ENCODE measurements at places on chromosomes 13 and 19.

- H3K27ac ChIP-seq = peak overlapping the region; percentile 18
- no peaks in the 10 kb centered on the region for H3K36me3 ChIP-seq
- no peak overlapping the region for H3K4me3 ChIP-seq
- peaks cover 28% of the 10 kb centered on the region for H3K4me1 ChIP-seq
- no peak for DNase-seq
These were observed 51.0 kb downstream of the WDFY2 start for GRCh38 chr13:51635137-51635878.

GRCh38 chr19:14433554-14434501, 722 bp downstream of the PKN1 start:
- peak overlapping the region; percentile 72 for H3K27ac ChIP-seq
- peak; percentile 50 for DNase-seq
- peak overlapping the region; percentile 61 for H3K4me3 ChIP-seq
- no peaks in the 10 kb centered on the region for H3K36me3 ChIP-seq
- H3K27me3 ChIP-seq = no peaks in the 10 kb centered on the region

DNA sequence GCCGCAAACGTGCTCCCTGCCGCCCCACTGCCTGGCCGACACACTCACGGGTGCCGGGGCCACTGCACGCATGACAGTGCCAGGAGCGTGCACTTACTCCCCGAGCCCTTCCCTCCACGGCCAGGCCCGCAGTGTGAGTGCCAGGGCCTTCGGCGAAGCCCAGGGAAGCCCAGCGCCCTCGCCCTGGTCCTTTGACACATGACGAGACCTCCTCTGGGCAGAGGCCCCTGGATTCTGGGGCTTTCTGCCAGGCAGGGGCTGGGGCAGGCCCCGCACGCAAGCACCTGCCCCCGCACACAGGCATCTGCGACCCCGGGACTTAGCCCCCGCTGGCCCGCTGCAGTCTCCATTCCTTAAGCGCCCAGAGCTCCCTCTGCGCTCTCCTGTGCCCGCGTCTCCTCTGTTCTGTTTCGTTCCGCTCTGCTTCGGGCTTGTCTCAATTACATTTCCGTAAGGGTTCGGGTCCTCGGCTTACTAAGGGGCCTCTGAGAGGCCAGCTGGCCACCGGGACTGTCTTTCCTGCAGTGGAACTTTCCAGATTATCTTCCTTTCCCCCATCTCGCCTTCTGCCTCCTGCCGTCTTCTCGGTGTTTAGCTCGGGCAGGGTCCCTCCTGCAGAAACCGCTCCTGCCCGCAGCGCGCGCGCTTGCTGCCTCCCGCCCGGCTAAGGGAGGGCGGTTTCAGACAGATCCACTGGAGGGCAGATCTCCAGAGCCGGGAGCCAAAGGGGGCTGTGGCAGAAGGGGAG, 98.8 kb downstream of the ING1 start:
- H3K36me3 ChIP-seq = no peaks in the 10 kb centered on the region
- no peak overlapping the region for H3K4me3 ChIP-seq
- no peaks in the 10 kb centered on the region for H3K27me3 ChIP-seq
- peaks cover 6% of the 10 kb centered on the region for H3K4me1 ChIP-seq

GRCh38 chr19:6088602-6089049, 21.7 kb downstream of the RFX2 start:
- peaks cover 20% of the 10 kb centered on the region for H3K4me1 ChIP-seq
- no peak overlapping the region for H3K4me3 ChIP-seq
- H3K27me3 ChIP-seq = no peaks in the 10 kb centered on the region
- no peaks in the 10 kb centered on the region for H3K36me3 ChIP-seq
- no peak for DNase-seq
- H3K27ac ChIP-seq = no peak overlapping the region

- H3K36me3 ChIP-seq = no peaks in the 10 kb centered on the region
- DNase-seq = no peak
- H3K27ac ChIP-seq = no peak overlapping the region
- no peak overlapping the region for H3K4me3 ChIP-seq
These were observed 211.9 kb downstream of the NALCN start for GRCh38 chr13:101204270-101205020.

DNA sequence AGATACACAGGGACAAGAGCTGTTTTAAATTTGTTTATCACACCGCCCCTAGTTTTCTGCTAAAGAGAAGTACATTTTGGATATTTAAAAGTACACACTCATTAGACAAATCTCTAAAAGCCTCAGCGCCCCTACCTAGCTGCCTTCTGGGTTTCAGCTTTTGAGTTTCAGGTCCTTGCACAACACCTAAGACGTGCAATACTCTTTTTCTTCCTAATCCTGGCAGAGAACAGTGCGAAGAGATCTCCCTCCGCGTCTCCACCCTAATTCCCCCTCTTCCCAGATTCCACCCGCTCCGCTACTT, 421 bp upstream of the KLF5 start:
- peaks cover 11% of the 10 kb centered on the region for H3K27me3 ChIP-seq
- H3K27ac ChIP-seq = no peak overlapping the region
- H3K4me1 ChIP-seq = peaks cover 19% of the 10 kb centered on the region

- H3K4me3 ChIP-seq = no peak overlapping the region
- no peaks in the 10 kb centered on the region for H3K27me3 ChIP-seq
- DNase-seq = no peak
- H3K36me3 ChIP-seq = no peaks in the 10 kb centered on the region
These were observed 1.6 kb downstream of the KIR3DL1 start for GRCh38 chr19:54817670-54818536.

DNA sequence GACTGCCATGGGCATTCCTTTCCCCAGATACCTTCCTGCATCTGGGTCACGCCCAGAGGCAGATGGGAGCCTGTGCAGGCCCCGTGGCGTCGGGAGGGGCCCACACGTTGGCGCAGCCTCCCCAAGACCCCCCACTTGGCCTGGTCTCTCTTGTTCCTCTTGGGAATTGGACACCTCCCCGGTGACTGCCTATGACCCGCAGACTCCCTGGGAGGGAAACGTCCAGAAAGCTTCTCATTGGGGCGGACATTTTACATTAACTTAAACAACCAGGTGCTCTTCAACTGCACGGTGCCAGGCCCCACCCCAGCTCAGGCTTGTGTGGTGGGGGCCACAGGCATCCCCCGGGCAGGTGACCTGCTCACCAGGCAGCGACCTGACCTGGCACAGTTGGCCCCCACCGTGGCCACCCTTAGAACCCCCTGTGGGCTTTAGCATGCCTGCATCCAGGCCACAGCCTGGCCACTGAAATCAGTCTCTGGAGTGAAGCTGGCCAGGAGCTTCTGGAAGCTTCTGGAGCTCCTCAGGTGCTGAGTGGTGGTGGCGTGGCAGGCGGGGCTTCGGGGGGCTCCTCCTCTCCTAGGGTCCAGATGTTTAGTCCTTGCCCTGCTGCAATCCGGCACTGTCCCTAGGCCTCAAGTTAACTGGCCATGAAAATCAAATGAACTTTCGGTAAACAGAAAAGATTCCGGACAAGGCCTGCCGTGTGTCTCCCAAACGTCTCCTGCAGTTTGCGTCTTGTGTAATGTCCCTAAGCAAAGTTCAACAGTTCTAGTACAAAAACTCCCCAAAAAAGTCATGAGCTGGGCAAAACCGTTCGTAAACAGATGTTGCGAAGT, 8.5 kb upstream of the PROZ start:
- no peaks in the 10 kb centered on the region for H3K36me3 ChIP-seq
- peaks cover 23% of the 10 kb centered on the region for H3K4me1 ChIP-seq
- H3K27me3 ChIP-seq = no peaks in the 10 kb centered on the region
- no peak for DNase-seq

- no peaks in the 10 kb centered on the region for H3K36me3 ChIP-seq
- H3K27ac ChIP-seq = no peak overlapping the region
- no peak overlapping the region for H3K4me3 ChIP-seq
- H3K27me3 ChIP-seq = no peaks in the 10 kb centered on the region
These were observed 401.2 kb downstream of the IRS2 start for GRCh38 chr13:109385242-109385560.

GRCh38 chr19:33219261-33219815, 6.3 kb downstream of the SLC7A10 start:
- H3K4me1 ChIP-seq = no peaks in the 10 kb centered on the region
- no peak for DNase-seq
- H3K27me3 ChIP-seq = peaks cover 6% of the 10 kb centered on the region
- no peaks in the 10 kb centered on the region for H3K36me3 ChIP-seq
- no peak overlapping the region for H3K4me3 ChIP-seq
- H3K27ac ChIP-seq = no peak overlapping the region

DNA sequence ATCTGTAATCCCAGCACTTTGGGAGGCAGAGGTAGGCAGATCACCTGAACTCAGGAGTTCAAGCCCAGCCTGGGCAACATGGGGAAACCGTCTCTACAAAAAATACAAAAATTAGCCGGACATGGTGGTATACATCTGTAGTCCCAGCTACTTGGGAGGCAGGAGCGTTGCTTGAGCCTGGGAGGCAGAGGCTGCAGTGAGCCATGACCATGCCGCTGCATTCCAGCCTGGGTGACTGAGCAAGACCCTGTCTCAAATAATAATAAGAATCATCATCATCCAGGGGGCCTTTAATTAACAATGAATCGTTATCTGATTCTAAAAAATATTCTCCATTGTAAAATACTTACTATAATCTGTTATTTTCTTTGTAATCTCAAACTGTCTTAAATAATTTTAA, 283.4 kb downstream of the DACH1 start:
- no peak for DNase-seq
- H3K4me1 ChIP-seq = no peaks in the 10 kb centered on the region
- no peaks in the 10 kb centered on the region for H3K36me3 ChIP-seq

DNA sequence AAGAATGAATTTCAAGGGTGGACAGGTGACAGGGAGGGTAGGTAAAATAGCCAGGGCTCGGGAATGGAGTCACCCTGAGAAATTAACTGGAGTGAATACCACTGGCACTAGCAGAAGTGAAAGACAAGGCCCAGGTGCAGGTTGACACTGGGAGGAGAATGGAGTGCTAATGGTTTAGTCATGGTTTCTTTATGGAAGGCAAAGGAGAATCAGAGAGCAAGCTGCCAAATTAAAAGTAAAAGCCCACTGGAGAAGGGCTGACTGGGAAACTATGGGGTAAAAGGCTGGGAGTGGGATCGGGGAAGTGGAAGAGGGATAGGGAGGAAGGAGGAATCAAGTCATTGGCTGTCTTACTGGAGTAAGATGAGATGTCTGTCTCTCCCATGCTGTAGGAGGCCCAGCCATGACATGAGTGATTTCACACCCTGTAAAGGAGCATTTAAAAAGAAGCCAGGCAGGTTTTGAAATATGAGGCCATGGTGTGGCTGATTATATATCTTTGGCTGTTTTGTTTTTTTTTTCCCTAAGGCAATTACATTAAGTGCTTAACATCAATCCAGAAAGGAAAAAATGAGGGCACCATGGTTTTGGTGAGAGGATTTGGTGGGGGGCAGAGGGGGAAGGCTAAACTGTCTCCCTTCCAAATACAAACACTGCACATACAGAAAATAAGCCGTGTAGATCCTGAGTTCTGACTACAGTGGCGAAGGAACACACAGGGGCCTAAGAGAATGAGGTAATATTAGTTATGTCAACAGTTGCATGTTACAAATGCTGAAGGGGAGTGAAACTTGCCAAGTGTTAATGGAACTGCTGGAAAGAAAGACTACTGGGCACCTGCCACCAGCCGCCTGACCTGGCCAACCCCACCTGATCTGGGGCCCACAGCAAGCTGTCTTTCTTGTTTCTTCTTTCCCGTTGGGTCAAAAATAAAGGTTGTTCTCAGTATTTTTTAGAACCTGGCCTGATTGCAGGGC, 183.5 kb upstream of the TSC22D1 start:
- no peak for DNase-seq
- H3K4me1 ChIP-seq = no peaks in the 10 kb centered on the region
- H3K27me3 ChIP-seq = no peaks in the 10 kb centered on the region
- no peak overlapping the region for H3K4me3 ChIP-seq
- no peaks in the 10 kb centered on the region for H3K36me3 ChIP-seq

DNA sequence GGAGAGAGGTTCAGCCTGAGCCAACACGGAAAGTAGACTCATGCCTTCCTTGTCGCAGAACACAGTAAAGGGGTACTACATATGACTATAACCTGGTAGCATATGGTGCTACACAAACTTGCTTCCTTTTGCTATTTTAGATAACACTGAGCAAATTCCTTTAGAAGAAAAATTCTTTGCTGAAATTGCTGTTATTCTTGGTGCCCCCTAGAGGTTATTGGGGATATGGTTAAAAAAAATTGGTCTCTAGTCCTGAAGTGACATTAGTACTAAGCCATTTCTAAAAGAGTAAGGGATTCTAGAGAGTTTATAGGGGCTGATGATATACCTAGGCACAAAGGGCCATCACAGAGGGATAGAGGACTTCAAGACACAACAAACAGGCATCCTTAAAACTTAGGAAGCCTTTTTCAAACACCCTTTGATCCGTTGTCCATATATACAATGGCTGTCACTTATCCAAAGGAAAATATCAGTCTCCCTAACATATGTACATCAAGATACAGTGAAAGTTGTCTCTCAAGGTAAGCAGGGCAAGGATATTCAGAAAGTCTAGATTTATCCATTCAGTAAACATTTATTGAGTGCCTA, 13.9 kb upstream of the HS6ST3 start:
- no peak overlapping the region for H3K27ac ChIP-seq
- H3K4me1 ChIP-seq = no peaks in the 10 kb centered on the region
- DNase-seq = no peak
- no peak overlapping the region for H3K4me3 ChIP-seq
- H3K36me3 ChIP-seq = no peaks in the 10 kb centered on the region

GRCh38 chr19:2475018-2475701, 767 bp upstream of the GADD45B start:
- no peaks in the 10 kb centered on the region for H3K36me3 ChIP-seq
- H3K27me3 ChIP-seq = no peaks in the 10 kb centered on the region
- DNase-seq = peak; percentile 59
- H3K27ac ChIP-seq = peak overlapping the region; percentile 76
- peak overlapping the region; percentile 22 for H3K4me3 ChIP-seq

- no peaks in the 10 kb centered on the region for H3K27me3 ChIP-seq
- H3K36me3 ChIP-seq = no peaks in the 10 kb centered on the region
These were observed 1.3 kb downstream of the CCDC159 start for GRCh38 chr19:11347546-11348039.

GRCh38 chr13:48720621-48721020, 66.9 kb downstream of the CYSLTR2 start:
- no peak for DNase-seq
- no peak overlapping the region for H3K27ac ChIP-seq

- peaks cover 12% of the 10 kb centered on the region for H3K4me1 ChIP-seq
- no peak overlapping the region for H3K4me3 ChIP-seq
- H3K36me3 ChIP-seq = no peaks in the 10 kb centered on the region
- no peak overlapping the region for H3K27ac ChIP-seq
These were observed 849 bp downstream of the GAS6 start for GRCh38 chr13:113862931-113863523.

- DNase-seq = no peak
- no peaks in the 10 kb centered on the region for H3K27me3 ChIP-seq
- no peak overlapping the region for H3K4me3 ChIP-seq
- no peaks in the 10 kb centered on the region for H3K36me3 ChIP-seq
These were observed 303.6 kb upstream of the ZNF507 start for GRCh38 chr19:32041681-32042292.

DNA sequence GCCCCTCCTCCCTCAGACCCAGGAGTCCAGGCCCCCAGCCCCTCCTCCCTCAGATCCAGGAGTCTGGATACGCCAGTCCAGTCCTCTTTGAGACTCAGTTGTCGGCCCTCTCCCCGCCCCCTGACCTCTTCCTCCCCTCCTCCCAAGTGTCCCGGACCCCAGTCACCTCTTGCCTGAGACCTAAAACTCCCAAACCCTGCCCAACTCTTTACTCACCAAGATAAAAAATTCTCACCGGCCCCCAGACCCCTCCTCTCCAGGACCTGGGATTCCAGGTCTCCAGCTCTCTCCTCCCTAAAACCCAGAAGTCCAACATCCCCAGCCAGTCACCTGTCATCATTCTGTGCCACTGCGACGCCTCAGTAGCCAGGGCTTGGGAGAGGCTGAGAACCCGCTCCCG, 1.4 kb upstream of the HSD17B14 start:
- no peak for DNase-seq
- H3K27me3 ChIP-seq = no peaks in the 10 kb centered on the region
- H3K4me1 ChIP-seq = peaks cover 21% of the 10 kb centered on the region
- peak overlapping the region; percentile 10 for H3K27ac ChIP-seq
